M059J (cell line): ENCODE measurements at places on chromosomes 5 and 9.
A peak's percentile ranks its signal among the peaks of the same experiment; 100 is the strongest.

DNA sequence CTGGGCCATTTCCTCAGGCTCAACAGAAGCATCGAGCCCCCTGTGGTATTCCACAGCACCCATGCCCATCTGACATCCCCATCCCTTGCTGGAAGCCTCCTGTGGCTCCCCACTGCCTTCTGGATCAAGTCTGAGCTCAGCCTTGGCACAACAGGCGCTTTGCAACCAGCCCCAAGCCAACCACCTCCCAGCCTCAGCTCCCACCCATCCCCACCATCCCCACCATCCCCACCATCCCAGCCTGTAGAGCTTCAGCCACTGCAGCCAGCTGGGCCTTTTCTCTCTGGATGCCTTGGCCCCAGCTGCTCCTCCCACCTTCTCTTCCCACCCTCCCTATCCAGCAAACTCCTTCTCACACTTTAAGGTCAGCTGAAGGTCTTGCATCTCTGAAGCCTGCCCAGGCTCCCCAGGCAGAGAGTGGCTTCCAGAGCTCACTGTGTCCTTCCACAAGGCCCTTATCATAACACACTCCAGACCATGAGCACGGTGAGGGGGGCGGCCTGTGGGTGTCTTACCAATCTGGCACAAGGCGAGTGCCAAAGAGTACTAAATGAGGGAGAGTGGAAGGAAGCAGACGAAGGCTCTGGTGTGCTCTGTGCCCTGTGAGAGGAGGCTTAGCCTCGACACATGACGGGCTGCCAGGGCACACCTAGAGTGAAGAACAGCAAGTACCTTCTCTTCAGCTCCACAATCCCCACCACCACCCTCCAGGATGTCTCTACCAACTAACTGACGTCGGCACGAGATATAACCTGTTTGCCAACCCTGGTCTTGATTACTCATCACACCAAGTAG is 6.5 kb downstream of the HIGD2A start:
- DNase-seq = no peak

GRCh38 chr5:122352331-122352730 is 40.3 kb downstream of the SNCAIP start:
- DNase-seq = no peak

DNA sequence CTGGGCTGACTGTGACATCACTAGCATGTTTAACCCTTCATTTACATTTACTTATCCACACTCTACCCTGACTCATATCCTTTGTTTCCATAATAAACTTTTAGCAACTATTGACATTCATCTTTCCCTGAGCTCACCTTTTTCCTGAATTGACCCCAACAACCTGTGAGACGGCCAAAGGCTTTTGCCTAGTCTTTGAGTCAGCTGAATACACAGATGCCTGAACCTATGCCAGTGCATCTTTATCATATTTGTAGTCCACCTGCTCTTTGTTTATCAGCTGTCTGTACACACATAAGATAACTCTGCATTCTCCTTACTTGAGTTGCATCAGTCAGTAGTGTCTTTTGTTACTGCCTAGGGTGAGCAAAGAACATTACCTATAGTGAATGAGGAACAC is 128.5 kb upstream of the HMHB1 start:
- no peak for DNase-seq

DNA sequence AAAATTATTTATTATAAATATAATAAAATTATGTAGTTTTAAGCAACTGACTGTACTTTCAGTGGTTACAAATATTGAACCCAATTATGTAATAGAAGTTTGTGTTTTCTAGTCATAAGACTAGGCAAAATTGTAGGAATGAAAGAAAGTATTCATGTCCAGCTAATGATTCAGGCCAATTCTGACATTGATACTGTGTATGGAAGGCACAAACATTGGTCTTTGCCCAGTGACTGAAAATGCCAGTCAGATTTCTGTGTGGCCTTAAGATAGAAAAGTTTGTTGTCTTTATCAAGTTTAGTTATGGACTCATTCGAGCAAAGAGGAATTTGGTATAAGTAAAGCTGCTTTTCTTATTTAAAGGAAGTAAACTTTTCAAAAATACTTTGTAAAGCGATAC is 60.3 kb downstream of the SLC12A2 start:
- DNase-seq = no peak

DNA sequence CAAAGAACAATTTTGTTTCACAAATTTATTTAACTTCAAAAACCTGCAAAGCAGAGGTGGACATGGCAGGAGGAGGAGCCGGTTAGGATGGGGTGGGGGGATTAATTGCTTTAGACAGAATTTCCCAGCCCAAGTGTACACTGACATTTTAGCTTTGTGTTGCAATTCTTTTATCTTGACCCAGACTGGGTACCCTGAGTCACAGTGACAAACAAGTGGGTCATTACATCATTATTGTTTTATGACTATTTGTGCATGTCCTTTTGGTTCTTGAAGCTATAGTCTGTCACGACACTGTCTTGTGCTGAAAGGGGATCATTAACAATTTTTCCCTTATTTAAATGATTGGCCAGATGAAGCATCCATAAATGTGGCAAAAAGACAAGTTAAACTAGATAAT is 84.5 kb upstream of the VCAN start:
- DNase-seq = peak; percentile 18
